Bone marrow (tissue), 2 donors: ENCODE measurements at places on chromosomes 16 and 17.
A peak's percentile ranks its signal among the peaks of the same experiment; 100 is the strongest.

GRCh38 chr16:86509759-86510464, 415 bp upstream of the FOXF1 start:
- no peak for DNase-seq

DNA sequence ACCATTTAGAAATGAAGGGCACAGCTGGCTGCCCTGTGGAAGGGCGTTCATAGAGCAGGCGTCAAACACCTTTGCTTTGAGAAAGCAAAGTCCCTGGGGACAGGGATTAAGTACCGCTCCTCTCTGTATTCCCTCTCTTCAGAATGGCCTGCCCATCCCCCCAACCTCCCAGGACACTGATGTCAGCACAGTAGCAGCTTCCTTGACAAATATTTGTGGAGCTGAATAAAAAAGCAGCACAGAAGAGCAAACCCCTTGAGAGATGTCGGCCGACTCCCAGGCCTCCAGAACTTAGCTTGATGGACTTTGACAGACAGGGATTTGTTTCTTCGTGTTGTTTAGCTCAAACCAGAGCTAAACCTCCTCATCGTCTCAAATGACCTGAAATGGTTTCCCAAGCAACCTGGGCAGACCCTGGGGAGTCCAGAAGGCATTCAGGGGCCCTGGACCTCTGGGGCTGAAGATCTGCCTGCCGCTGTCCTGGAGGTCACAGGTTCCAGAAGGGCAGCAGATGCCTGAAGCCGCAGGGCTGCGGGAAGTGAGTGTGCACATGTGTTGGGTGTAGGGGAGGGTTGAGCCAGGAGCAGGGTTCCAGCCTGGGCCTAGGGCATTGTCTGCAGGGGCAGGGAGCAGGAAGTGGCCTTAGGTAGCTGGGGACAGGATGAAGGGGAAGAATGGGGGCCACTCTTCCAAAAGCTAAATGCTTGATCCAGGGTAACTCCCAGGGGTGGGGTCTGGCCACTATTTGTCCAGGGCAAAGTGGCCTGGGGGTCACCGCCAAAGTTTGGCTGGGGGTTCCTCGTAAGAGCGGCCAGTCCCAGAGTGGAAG, 42.3 kb upstream of the NKD1 start:
- no peak for DNase-seq

DNA sequence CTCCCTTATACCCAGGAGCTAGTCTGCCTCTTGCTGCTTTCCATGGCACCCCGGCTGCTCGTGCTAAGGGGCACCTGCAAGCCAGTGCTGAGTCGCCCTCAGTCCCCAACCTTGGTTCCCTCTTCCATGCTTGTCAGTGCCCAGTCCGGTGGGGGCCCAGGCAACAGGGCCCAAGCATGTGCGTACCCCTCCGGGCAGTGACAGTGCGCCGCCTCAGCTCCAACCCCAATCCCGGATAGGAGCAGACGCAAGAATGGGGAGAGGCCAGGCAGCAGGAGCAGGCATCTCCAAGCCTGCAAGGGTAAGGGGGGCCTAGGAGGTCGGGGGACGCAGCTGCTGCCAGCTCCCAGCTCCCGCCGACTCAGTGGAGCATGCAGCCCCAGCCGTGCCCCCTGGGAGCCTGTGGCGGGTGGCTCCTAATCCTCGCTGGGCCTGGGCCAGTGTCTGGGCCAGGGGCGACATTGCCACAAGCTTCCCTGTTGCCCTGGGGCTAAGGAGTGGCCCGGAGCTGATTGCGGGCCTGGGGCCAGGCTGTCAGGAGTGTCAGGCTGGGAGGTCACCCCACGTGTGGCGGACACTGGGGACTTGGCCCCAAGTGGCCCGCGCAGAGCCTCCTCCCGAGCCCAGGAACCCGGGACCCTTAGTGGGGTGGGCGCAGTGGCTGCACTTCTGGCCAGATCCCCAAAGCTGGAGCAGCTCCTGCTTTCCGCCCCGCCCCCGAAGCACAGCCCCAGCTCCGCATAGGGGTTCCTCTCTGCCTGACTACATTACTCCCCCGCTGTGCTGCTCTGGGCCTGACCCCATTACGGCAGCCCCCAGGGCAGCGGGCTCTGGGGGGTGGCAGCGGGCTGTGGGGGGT, 9.8 kb downstream of the CPD start:
- no peak for DNase-seq

GRCh38 chr17:78271419-78272170, 40.2 kb downstream of the TMEM235 start:
- DNase-seq = no peak

DNA sequence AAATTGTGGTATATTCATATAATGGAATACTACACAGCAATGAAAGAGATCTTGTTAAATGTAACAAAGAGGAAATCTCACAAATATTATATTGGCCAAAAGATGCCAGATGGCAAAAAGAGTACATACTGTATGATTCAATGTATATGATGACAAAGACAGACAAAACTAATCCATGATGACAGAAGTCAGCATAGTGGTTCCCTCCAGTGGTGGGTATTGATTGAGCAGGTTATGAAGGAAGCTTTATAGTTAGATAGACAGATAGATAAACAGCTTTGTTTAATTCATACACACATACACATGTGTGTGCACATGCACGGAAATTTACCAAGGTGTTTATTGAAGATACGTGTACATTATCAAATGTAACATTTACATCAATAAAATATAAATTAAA, 74.4 kb upstream of the SMIM36 start:
- DNase-seq = no peak

DNA sequence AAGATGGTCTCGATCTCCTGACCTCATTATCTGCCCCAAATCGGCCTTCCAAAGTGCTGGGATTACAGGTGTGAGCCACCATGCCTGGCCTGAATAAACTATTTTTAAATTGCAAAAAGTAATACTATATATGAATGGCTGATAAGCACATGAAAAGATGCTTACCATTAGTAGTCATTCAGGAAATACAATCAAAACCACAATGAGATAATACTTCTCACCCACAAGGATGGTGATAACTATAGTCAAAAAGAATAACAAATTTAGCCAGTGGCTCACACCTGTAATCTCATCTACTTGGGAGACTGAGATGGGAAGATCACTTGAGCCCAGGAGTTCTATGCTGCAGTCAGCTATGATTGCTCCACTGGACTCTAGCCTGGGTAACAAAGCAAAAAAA, 2.4 kb upstream of the TACO1 start:
- DNase-seq = no peak

- no peak for DNase-seq
Measured at GRCh38 chr16:68072038-68072695, 13.0 kb upstream of the NFATC3 start.

GRCh38 chr17:47802341-47803022, 19.1 kb downstream of the OSBPL7 start:
- no peak for DNase-seq

DNA sequence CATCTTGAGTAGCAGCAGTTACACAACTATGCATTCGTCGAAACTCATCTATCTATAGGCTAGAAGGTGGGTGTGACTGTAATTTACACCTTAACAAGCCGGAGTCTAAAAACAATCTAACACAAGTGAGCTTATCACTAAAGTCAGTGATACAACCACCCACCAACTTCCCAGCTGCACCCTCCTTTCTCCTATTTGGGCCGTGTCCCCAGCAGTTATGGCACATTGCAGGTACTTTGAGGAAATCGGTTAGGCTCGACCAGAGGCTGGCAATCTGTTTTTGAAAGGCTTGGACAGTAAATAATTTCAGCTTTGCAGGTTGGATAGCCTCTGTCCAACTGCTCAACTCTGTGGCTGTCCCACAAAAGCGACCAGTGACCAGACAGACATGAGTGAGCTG, 26.0 kb downstream of the USP22 start:
- DNase-seq = no peak

- no peak for DNase-seq
Measured at GRCh38 chr17:38797158-38797490, 2.2 kb downstream of the PIP4K2B start.

DNA sequence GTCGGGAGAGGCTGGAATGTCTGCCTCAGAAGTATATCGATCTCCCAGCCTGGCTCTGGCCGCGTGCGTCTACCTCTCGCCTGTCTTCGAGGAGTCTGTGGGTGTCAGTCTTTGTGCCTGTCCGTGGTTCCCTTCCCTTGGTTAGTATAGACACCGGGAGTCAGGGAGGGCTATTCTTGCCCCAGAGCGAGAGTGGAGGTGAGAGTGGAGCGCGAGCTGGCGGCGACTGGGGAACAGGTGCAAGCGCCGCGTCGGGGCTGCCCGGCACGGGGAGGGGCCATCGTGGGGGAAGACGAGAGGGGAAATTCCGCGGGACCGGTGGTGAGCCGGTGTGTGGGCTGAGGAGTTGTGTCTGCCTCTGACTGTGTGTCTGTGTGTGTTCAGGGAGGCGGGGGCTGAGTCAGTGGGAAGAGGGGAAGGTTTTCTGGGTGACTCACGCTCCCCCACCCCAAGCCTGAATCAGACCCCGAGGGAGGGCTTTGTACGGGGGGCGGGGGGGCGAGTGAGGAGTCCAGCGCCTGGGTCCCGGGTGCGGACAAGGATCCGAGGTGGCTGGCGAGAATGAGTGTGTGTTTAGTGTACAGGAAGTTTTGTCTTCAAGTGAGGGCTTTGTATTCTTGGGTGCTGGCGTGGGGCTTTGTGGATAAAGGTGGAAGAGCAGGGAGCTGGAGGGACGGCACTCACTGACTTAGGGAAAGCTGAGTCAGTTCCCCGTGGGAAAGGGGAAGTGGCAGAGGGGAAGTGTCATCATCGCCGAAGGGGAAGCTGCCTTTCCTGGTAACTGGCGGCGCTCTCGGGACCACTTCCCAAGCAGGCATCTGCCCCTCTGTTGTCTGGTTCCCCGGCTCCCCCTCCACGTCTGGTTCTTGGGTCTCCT, 8.6 kb downstream of the KDM6B start:
- DNase-seq = peak; percentile 99

- DNase-seq = no peak
Measured at GRCh38 chr17:51805765-51806164, 352.7 kb downstream of the CA10 start.

- DNase-seq = no peak
Measured at GRCh38 chr16:4679156-4679849, 14.1 kb upstream of the NUDT16L1 start.

GRCh38 chr16:80984124-80984892, 22.4 kb downstream of the CMC2 start:
- no peak for DNase-seq

DNA sequence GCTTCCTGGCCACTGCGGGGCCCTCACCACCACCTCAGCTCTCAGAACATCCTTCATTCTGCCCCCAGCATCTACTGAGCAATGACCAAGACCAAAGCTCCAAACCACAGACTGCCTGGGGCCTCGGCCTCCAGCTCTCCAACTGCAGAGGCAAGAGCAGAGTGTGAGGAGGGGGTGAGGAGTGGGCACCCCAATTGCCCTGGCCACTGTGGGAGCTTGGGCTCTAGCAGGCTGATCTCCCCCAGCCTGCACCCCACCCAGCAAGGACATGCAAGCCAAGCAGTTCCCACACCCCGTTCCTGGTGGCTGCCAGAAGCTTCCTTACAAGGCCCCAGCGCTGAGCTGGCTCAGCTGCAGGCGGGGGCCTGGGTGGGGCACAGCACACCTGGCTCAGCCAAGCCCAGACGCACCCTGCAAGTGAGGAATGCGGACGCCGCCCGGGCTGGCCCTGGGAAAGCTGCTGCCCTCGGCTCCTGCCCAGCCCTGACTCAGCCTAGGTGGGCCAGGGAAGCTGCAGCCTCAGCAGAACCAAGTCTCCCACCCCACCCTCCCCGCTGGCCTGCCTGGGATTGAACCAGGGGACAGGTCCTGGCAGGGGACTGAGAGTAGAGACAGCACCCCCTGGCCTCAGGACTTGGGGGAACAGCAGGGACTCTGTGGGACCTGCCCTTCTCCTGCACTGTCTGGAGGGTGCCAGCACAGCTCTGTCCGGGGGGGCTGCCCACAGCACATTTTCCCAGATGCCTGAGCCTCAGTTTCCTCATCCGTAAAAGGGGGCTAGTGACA, 29.7 kb upstream of the KRT17 start:
- DNase-seq = no peak

DNA sequence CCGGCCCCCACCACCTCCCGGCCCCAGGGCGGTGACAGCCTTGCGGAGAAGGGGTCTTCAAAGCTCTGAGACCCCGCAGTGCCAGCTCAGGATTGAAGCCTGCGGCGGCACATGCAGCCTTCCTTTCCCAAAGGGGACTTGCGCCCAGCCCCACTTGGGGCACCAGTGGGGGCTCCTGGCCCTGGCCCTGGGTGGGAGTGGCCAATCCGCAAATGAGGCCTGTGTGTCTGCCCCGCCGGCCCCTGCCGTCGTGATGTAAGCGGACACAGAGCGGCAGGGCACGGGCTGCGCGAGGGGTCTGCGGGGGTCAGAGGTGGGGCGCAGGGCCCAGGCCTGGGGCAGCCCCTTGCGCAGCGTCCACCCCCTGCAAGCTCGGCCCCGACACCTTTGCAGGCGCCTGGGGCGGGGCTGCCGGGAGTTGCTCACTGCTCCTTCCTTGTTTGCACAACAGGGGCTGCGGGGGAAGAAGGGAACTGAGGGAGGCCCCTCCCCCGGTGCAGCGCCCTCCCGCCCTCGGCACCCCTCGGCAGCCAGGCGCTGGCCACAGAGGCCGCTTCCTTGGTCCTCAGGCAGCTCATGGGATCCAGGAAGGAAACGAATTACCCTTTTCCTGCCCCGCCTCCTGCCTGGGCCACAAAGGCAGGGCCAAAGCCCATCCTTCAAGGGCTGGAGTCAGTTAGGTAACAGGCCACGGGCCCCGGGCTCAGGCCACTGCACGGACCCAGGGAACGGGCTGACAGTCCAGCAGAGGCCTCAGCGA, 2.9 kb downstream of the SLC16A3 start:
- peak; percentile 84 for DNase-seq

DNA sequence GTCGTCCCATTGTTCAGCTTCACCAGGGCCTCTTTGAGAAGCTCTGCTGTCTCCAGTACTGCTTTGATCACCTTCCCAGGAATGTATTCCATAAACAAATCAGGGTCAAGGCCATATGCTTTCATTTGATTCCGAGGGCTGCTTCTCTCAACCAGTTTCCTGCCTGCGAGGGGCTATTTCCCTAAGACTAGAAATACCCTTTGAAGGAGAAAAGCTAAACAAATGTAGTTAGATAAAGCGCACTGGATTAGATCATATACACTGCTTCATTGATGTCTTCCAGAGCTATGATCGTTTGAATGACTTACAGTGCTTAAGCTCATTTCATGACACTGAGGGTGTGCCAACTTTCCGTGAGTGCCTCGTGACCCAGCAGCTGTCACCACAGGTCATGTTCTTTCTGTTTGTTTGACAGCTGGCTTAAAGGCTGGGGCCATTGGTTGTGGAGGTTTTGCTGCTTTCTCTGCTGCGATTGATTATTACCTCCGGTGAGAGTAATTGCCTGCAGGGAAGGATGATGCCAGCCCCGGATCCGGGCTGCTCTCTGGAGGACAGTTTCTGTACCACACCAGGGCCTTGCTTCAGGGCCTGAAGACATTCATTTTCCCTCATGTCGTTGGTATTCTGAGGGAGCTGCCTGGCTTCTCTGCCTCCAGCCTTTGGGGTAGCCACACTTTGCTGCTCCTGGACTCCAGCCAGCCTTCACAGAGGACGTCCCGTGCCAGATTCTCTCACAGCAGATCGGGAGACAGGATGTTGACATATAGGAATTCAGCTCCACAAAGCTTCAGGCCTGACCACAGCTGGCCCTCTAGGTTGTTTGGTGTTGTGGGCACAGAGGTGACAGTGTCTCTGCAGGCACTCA, 3.9 kb downstream of the TIMM22 start:
- DNase-seq = no peak

GRCh38 chr16:3248596-3248995, 7.8 kb downstream of the MEFV start:
- DNase-seq = no peak

GRCh38 chr17:30414486-30414885, 35.8 kb downstream of the CPD start:
- no peak for DNase-seq
